ENCODE measurements at places on chromosomes 6 and 20.

DNA sequence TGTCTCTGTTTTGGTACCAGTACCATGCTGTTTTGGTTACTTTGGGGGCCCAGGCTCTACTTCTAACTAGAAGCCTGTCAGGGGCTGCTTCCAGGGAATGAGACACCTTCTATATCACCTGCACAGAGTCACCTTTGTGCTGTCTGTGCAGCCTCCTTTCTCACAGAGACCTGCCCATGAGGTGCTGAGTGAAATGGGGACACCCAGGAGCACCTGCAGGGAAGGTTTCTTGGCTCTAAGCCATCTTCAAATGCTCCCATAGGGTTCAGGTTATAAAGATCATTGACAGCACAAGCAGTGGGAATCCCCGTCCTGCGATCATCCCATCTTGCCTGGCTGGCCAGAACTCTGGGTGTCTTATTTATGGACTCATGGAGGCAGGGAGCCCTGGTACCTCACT, 19.1 kb downstream of the GABRR2 start:
- no peak for DNase-seq

GRCh38 chr6:163888030-163888819, 473.7 kb downstream of the QKI start:
- DNase-seq = no peak

DNA sequence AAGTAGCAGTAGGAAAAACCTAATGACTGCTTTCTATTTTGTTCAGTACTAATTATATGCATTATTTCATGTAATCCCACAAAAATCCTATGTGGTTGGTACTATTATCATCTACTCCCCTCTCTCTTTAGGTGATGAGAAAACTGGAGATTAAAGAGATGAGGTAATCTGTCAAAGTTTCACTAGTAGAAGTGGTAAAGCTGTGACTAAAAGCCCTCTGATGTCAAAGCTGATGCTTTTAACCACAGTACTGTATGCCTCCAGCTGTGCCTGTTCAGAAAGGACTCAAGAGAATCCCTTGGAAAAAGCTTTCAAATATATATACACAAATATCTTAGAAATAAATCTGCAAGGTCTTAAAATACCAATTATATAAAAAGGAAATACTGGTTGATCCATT, 38.0 kb downstream of the PHIP start:
- no peak for DNase-seq

DNA sequence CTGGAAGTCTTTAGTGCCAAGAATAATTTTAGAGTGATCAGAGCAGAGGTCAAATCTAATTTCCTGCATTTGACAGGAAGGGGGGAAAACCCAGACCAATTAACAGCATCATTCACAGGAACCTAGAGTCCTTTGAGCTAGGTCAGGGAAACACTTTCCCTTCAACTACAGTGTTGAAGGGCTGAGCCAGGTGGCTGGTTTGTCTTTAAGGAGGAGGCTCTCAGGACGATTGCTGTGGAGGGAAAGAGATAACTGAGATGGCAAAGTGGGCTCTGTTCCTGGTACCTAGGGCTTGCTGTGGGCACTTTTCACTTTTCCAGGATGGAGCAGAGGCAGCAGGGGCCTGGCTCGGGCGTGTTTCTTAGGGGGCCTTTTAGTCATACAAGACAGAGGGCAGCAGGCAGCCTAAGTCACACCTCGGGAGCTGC, 111.9 kb downstream of the SCML4 start:
- DNase-seq = no peak

DNA sequence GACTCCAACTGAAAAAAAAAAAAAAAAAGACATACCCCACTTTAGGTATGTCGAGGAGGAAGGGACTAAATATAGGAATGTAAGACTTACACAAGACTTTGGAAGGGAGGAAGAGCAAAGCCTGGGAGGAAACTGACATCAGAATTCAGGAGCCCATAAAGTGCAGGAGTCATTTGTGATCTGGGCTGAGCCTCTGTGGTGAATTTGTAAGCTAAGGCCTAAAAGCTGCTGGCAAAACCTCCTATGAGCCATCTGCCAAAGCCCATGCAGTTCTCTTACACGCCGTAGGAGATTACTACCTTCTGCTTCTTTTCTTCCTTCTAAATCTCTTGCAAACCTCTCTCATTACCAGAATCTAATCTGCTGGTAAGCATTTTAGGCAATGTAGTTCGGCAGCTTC, 52.0 kb upstream of the THEMIS start:
- no peak for DNase-seq

DNA sequence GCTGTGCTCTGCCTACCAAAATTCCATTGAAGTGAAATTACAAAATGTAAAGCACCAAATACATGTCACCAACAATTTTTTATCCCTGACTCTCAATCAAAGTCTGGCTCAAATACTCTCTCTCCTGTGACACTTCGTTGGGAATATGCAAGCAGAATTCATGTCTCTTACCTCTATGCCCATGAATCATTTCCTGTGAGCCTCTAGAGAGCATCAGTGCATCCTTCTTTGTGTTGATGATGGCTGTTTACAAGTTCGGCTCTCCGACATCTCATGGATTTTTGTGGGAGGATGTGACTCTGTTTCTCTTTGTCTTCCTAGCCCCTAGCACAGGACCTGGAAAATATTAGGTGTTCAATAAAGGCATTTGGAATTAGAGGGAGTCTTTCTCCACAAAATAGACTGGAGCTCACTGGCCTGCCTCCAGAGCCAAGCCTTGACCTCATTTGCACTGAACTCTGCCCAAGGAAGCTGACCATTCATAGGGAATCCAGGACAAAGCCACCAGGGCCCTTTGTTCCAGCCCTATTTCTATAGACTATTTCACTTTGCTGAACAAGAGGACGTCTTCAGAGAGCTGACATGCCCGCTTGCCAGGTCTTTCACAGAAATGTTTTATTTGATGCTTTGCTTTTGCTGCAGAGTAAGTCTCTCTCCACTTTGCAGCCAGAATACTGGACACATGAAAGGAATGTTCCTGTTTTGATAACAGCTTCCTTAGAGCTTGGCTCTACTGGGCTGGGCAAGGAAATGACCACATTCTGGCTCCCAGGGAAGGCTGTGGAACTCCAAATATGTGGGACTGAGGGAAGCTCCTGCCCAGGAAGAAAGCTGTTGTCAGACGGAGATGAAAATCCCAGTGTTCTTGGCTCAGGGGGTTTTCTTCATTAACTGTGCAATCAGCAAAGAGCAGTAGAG, 194.5 kb upstream of the CDYL start:
- no peak for DNase-seq

- no peak for DNase-seq
Observed at GRCh38 chr6:125748406-125749172, 843 bp upstream of the HEY2 start.

Measured in DMS153 (cell line).